NCI-H1092 treated with DMSO at 0.1 percent for 48 hours (cell line): ENCODE measurements at places on chromosomes 3 and 15.

- DNase-seq = no peak
Measured at GRCh38 chr3:3065876-3066275, 44.3 kb downstream of the IL5RA start.

GRCh38 chr15:39363761-39364586, 216.9 kb upstream of the THBS1 start:
- DNase-seq = no peak

GRCh38 chr3:172216911-172217310, 177.5 kb downstream of the FNDC3B start:
- no peak for DNase-seq

DNA sequence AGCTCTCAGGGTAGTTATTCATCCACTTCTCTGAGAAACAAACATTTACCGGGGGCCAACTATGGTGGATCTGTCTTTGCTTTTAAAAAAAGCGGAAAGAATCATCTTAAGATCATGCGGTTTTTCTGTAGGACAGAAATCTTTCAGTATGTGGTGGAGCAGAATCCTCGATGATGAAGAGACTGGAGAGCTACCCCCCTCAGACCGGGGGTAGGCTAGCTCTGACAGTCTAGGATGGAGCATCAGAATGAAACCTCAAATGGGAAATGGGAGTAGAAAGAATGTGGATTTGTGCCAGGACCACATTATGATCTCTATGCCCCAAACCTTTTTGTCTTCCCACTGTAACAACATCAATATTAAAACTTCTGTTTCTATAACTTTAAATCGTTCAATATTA, 30.3 kb downstream of the TPRG1 start:
- no peak for DNase-seq

- DNase-seq = no peak
Measured at GRCh38 chr15:99507016-99507503, 58.7 kb upstream of the MEF2A start.
